ENCODE measurements at places on chromosomes 5 and 9.

- DNase-seq: no peak
These were observed 29.1 kb downstream of the RORB start for GRCh38 chr9:74526215-74526614.

- DNase-seq: no peak
These were observed 4.2 kb upstream of the SNAPC4 start for GRCh38 chr9:136403915-136404800.

DNA sequence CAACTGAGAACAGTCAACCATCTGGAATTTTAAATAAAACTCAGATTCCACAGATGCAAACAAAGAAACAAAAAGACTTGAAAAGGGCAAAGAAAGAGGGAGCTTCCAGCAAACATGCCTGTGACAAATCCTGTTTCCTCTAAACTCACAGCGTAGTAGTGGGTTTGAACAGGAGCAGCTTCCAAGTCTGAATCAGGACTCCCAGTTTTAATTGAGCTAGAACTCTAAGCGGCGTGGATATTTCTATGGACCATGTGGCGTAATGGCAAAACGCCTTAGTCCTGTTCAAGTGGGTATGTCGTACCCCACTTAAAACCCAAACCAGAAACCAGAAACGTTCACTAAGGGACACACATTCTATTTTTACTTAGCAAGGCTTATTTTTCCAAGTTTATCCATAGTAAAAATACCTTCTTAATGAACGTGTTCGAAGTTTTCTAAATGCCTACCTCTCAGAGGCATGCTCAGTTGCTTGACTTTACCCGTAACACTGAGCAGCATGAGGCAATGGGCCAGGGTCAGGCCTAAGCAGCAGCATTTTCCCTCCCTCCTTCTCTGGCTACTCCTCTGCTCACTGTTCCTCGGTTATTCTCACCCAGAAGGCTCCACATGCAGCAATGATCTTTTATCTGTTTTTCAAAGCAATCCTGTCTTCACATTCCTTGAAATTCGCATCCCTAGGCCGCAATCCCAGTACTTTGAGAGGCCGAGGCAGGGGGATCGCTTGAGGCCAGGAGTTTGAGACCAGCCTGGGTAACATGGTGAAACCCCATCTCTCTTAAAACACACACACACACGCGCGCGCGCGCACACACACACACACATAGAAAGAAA is 77.9 kb downstream of the FNBP1 start:
- no peak for DNase-seq

GRCh38 chr9:129934780-129935179 is 99.5 kb downstream of the USP20 start:
- no peak for DNase-seq

DNA sequence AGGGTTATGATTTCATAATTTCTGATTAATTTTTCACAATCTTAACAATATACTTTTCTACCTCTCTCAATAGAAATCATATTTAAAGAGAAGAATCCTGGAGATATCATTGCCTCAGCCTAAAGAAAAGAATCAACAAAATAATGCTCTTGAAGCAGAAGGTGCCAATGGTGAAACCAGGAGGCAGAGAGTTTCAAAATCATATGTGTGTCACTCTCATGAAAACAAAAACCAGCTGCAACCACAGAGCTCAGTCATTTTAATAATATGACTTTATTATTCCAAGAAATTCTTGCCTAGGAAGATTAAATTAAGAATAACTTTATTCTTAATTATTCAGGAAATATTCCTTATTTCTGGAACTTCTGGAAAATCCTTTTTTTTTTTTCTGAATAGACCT is 266.8 kb upstream of the ACTBL2 start:
- DNase-seq: no peak

DNA sequence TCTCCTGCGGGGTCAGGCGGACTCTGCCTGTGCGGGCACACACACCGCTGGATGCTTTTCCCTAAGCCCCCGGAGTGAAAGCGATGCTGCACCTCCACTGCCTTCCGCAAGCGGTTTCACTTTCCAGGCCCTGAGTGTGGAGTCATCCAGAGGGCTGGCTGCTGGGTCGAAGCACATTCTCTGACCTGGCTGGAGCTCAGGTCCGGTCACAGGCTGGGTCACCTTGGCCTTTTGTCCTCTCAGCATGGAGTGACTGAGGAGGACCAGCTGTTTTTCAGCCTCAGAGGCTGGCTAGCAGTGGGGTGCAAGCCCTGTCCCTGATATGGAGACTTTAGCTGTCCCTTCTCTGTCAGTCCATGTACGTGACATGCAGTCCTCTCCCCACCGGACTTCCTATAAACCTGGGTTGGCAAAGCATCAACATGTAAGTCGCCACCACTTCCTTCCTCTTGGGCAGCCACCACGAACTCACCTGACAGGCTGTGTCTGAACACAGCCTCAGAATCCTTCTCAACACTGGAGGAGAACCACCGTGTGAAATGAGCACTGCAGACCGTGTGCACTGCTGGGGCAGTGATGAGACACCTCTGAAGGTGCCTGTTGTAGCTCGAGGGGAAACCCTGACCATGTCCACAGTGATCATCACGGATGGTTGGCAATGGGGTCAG is 51.3 kb downstream of the GADD45G start:
- no peak for DNase-seq

- no peak for DNase-seq
These were observed 76.8 kb upstream of the SIMC1 start for GRCh38 chr5:176161431-176161830.
